ENCODE measurements at places on chromosomes 16 and 17. TPM values are rescaled to one million over a fixed set of nuclear protein-coding genes. Genes with fewer than 3 reads are reported as not detected.

- DNase-seq: no peak
These were observed 129.7 kb downstream of the MSI2 start for GRCh38 chr17:57385975-57386374.

ADAP2 gene
- 7.3 TPM for total RNA-seq

GRCh38 chr17:76446449-76447231 is 6.3 kb downstream of the UBE2O start:
- DNase-seq: no peak

DNA sequence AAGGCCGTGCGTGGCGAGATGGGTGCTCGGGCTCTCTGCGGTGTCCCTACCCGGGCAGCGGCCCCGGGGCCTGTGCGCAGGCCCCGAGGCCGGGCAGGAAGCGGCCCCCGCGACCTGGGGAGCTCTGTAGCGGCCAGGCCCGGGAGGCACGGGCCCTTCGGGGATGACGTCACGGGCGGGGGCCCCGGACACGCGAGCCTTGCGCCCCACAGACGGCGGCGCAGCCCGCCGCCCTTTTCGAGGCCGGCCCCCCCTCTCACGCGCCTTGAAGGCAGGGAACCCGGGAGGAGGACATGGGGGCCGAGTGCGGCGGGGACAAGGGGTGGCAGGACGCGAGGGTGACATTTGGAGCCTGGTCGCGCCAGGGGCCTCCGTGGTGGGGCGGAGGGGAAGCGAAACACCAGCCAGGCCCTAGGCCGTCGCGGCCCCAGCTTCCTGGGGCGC is 1.1 kb downstream of the RAI1 start:
- DNase-seq: peak; percentile 62

GRCh38 chr16:23302045-23302956 is at the start of gene SCNN1B:
Gene SCNN1B, plus strand, starts transcription at chr16:23302302. Its CDS starts 46,298 bp downstream, at chr16:23348600.
- peak; percentile 84 for DNase-seq

HOXB13 gene
- 12.2 TPM for total RNA-seq

DNA sequence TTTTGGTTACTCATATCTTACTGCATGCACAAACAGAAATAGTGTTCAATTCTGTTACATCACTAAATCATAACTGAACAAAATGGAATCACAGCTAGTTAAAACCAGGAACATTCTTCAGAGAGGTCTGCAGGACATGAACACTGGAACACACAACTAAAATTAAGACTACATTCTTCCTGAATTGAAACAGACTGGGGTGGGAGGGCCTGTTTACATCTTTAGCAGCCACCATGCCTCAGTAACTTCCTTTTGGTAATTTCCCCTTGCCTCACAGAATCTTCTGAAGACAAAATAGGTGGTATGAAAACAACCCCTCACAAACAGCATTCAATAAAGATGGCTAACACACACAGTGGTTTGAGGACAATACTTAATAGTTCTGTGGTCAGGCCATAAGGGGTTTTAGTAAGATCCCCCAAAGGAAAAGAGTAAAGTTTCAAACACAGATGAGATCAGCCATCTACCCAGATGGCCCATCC is 6.5 kb downstream of the MARF1 start:
- no peak for DNase-seq

DNA sequence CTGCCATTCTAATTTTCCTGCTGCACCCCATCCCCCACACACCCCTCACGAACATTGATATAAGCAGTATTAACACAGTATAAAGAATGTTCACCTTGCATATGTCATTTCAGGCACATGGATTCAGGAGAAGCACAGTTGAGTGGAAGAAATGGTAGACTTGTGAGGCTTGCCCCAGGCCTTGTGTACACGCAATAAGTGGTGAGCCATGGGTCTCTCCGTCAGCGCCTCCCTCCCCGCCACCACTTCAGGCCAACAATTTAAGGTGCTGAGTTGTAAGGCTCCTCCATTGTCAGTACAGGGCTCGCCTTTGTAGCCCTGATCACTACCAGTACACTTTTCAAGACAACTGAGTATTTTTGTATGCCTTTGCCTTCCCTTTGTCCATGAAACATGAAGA is 12.2 kb upstream of the CLEC18C start:
- no peak for DNase-seq

DNA sequence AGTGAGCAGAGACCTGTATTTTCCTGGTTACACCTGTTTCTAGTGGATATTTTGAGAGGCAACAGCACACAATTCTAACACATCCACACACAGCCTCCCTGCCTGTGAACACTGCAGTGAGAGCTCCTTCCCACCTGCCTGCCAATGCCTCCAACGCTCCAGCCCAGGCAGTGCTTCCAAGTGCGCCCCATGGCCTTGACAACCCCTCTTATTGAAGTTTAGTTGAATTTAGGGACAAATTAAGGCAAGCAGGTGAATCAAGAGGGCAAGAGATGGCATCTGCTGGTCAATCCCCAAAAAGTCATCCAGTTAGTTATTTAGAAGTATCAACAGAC is 4.7 kb upstream of the MXRA7 start:
- no peak for DNase-seq

- DNase-seq: no peak
These were observed 841 bp downstream of the ALOXE3 start for GRCh38 chr17:8117367-8117979.

GRCh38 chr17:3962217-3962964 is 1.8 kb downstream of the ATP2A3 start:
- no peak for DNase-seq

GRCh38 chr16:69217433-69217832 is 30.5 kb downstream of the SNTB2 start:
- DNase-seq: no peak

PLXDC1 gene
- total RNA-seq: 2.4 TPM

- DNase-seq: peak; percentile 80
These were observed at the start of gene ITGAX for GRCh38 chr16:31354394-31355291. Gene ITGAX, plus strand, starts transcription at chr16:31355176. Its CDS starts 79 bp downstream, at chr16:31355255.

GPR179 gene
- total RNA-seq: 0.38 TPM

DNA sequence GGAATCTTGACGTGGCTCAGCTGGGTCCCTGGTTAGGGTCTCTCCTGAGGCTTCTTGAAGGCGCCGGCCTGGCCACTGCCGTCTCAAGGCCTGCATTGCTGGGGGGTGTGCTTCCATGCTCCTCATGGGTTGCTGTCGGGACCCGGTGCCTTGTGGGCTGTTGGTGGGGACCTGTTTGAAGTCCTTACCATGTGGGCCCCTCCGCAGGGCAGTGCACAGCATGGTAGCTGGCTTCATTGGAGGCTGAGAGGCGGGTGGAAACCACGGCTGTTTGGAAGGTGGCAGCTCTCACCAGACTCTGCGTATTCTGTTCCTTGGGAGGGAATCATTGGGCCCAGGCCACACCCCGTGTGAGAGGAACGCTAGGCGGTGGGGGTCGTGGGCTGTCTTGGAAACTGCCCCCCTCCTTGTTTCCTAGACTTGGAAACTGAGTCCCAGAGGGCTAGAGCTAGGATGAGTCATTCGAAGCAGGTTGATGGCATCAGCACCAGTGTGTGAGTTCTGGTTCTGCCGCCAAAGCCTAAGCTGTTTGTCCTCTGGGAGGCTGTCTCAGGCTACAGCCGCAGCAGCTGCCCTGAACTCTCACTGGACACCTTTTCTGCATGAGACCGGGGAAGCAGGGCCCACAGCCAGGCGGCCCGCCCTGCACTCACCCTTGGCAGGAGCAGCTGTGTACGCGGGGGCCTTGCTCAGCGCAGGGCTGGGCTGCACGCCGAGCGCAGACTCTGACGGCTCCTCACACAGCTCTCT is 35.2 kb downstream of the ZNF750 start:
- peak; percentile 53 for DNase-seq

GRCh38 chr16:67016681-67017420 is 12.1 kb upstream of the CBFB start:
- no peak for DNase-seq

GRCh38 chr17:32928586-32929535 is 908 bp downstream of the TMEM98 start:
- no peak for DNase-seq

DNA sequence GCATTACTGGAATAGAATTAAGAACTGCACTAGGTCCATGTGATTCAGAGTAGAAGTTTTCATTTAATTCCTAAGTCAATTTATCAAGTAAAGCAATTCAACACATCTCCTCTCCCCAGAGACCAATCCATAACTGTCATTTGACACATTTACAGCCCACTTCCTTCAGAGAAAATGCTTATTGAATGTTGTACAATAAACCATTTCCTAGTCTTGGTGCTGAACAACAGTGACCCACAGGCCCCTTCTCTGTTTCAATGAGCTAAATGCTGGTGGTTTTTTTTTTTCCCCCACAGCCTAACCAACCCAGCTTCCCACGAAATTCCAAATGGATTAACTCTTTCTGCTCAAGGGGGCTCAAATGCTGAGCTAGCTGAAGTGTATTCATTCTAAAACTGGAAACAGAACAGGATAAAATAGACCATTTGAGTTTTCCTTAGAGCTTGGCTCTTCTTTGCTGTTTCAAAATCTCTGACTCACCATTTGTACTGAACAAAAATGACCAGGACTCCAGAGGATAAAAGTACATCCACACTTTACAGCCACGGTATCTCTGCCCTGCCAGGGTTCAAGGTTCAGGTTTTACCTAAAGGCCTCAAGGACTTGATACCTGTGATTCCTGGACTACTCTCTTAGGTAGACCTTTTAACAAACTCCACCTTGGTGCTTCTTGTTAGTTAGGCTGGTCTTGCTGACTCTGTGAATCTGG is 62.3 kb downstream of the TMEM100 start:
- no peak for DNase-seq

SOST gene
- not detected for total RNA-seq

TOM1L2 gene
- 101 TPM for total RNA-seq

GRCh38 chr17:57566721-57567120 is 178.4 kb downstream of the CCDC182 start:
- DNase-seq: no peak

EIF5A gene
- 313 TPM for total RNA-seq

- DNase-seq: no peak
These were observed 8.0 kb downstream of the AHSP start for GRCh38 chr16:31535737-31536136.

KCNG4 gene
- total RNA-seq: not detected

DNA sequence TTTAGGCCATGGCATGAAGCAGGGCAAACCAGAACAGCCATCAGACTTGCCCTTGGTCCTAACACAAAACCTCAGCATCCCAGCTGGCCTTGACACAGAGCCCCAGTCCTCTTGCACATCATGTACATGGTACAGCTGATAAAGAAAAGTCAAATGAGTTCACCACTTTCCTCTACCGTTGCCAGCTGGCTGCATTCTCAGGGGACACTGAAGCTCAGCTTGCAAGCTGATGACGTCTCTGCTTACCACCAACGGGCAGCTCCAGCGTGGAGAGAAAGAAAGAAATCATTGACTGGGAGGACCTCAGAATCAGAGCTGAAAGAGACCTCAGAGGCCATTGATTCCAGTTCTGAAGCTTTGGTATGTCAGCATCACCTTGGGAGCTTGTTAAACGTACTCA is 80.7 kb upstream of the CES5A start:
- no peak for DNase-seq

KCNH6 gene
- 0.64 TPM for total RNA-seq

DNA sequence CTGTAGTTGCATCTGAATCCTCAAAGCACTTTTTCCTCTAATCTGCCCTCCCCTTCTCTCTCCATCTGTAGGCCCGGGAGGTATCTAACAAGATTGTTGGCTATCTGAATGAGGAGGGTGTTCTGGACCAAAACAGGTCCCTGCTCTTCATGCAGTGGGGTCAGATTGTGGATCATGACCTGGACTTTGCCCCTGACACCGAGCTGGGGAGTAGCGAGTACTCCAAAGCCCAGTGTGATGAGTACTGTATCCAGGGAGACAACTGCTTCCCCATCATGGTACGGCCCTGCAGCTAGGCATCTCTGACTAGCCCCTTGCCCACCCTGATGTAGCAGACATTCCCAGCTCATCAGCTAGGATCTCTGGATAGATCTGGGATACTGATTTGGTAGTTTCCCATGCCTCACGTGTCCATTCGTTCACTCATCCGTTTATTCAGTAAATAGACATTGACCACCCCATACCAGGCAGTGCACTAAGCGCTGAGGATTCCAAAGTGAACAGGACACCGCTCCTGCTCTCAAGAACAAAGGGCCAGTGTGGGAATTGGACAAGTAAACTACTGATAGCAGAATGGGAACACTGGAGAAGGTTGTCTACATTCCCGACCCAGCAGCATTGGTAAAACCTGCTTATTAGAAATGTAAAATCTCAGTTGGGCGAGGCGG is 12.1 kb downstream of the LPO start:
- no peak for DNase-seq

- no peak for DNase-seq
These were observed 9.3 kb downstream of the PDE6G start for GRCh38 chr17:81646869-81647600.

- DNase-seq: no peak
These were observed 28.3 kb upstream of the GPRC5C start for GRCh38 chr17:74403512-74404137.

SYNGR3 gene
- total RNA-seq: 1.3 TPM

GRCh38 chr16:5560084-5560483 is 462.5 kb upstream of the EEF2KMT start:
- no peak for DNase-seq

DNA sequence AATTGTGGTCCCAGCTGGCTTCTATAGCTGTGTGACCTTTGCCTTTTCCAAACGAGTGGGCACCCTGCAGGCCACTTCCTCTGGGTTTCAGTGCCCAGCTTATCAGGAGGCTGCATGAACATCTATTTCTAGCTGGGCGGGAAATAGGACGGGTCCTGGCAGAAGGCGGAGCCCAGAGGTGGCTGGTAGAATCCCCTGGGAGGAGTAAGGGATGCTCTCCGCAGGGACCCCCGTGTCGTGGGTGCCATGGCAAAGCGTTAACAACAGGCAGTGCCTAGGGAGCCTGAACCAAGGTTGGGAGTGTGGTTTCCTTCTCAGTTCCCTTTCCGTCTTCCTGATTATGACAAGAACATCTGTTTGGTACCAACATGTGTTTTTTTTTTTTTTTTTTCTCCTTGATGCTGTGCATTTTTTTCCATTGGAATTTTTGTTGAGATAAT is 58.2 kb downstream of the PLCG2 start:
- no peak for DNase-seq

DNA sequence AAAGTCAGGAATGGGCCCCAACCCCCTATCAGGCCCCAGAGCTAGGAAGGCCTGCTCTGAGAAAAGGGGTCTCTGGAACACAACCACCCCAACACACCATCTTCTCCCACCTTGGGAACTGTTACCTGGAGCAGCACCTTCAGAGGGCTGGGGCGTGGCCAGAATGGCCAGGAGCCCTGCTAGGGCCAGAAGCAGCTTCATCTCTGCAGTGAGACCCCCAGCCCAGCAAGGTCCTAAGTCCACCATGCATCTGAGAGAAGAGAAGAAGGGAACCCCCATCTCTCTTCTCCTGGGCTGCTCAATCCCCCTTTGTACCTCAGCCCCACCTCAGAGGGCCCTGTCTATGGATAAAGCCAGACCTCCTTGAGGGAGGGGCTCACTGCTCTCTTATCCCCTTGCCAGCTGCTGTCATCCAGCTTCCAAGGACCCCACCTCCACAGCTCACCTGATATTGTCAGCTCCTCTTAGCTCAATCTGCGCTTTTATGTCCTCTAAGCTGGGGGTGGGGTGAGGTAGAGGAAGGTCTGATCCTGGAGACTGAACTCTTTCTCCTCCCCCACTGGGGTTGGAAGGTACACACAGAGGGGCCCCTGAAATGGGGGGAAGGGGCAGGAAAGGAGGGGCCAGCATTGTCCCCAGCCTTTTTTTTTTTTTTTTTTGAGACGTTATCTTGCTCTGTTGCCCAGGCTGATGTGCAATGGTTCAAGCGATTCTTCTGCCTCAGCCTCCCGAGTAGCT is at the start of gene MPO:
MPO (minus strand) TSS at position 456 of the 738 bp plus-strand sequence; CDS start at position 279, 177 bp downstream.
- no peak for DNase-seq

- no peak for DNase-seq
These were observed 7.2 kb downstream of the PIPOX start for GRCh38 chr17:29050176-29050575.

All from mucosa of descending colon (tissue), 3 donors.